ENCODE measurements at places on chromosomes 6 and 20. TPM values are rescaled to one million over a fixed set of nuclear protein-coding genes. Genes with fewer than 3 reads are reported as not detected.

GRCh38 chr20:15336536-15336935, 999.1 kb upstream of the FLRT3 start:
- DNase-seq: no peak

GRCh38 chr6:89412071-89413005, at the start of gene RRAGD:
TSS of gene RRAGD (minus strand) at chr6:89412273. CDS start at chr6:89411993, 280 bp downstream.
- no peak for DNase-seq

DNA sequence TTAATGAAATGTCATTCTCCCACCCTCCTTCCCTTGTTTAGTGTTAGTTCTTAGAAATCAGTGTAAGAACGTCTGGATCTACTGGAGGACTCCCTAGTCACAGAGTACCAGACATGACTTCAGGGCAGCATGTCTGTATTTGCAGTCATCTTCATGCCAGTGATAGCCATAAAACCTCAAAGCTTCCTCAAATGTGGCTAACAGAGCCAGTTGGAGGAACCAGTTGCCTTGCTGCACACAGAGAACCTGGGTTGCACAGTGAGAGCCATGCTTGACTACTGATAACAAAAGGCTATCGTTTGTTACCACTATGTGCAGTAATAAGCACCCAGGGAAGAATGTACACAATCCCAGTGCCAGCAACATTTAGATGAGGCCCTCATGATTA, 20.1 kb downstream of the NT5E start:
- no peak for DNase-seq

DNA sequence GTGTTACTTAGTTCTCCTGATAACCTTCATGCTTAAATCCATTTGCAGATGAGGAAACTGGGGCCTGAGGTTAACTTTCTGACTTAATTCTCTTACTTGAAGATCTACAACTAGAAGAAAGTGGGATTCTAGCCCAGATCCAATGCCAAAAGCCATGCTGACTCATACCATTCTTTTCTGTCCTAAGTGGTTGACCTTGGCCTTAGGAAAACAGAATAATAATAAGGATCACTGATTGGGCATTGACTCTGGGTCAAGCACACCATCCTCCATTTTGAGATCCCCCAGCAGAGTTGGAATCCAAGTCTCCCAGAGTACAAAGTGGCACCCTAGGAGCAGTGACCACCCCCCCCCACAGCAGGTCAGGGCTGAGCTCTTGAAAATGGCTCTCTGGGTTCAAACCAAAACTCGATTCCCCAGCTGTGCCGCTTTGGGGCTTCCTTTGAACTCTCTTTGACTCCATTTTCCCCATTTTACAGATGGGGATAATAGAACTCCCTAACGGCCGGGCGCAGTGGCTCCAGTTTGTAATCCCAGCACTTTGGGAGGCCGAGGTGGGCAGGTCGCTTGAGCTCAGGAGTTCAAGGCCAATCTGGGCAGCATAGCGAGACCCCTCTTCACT, 12.8 kb upstream of the ZNF217 start:
- DNase-seq: no peak

DNA sequence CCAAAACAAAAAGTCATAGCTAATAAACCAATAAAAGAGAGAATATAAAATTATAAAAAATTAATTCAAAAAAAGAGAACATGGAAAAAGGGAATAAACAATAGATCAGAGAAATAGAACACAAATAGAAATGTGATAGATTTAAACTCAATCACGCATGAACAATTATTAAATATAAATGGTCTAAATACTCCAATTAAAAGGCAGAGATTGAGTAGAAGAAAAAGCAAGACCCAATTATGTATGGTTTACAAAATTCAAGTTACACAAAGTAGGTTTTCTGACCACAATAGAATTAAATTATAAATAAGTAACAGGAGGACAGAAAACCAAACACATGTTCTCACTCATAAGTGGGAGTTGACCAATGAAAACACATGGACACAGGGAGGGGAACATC, 36.4 kb upstream of the MAN1A1 start:
- no peak for DNase-seq

DNA sequence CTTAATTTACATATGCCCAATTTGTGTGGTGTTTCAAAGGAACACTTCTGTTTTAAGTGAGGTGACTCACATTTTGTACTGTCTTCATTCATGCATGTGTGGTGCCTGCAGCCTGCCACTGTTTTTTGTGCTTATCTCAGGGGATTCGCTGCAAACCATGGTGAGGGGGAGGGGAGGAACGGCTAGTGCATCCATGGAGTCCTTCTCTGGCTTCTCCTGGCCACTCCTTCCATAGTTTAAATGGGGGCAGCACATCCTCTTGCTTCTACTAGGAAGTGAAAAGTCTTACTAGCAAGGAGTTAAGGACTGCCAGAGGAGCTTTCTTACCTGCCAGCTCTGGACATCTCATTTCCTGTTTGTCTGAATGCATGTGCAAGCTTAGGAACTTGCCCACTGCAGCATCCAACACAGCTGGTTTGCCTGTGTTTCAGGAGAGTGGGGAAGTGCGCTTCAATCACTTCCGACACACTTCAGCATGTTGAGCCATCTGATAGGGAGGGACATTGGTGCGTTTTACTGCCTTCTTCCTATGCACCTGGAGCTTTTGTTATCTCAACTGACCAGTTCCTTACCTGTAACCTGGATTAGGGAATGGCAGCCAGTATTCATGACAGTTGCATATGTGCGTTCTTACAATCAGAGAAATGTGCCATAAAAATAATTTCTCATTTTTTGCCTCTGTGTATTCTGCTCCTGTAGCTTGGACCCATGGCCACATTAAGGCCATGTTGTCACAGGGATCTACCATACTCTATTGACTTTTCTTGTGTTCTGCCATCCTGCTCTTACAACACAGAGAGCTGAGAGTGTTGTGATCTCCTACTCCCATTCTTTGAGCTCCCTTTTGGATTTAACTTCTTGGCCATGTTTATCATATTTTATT, 211.3 kb downstream of the ARID1B start:
- DNase-seq: no peak

- peak; percentile 51 for DNase-seq
Measured at GRCh38 chr20:36153736-36154699, 522 bp upstream of the EPB41L1 start.

GRCh38 chr6:138253731-138254130, 35.4 kb upstream of the PBOV1 start:
- DNase-seq: no peak

GRCh38 chr6:42507901-42508300, 55.9 kb upstream of the UBR2 start:
- no peak for DNase-seq

DNA sequence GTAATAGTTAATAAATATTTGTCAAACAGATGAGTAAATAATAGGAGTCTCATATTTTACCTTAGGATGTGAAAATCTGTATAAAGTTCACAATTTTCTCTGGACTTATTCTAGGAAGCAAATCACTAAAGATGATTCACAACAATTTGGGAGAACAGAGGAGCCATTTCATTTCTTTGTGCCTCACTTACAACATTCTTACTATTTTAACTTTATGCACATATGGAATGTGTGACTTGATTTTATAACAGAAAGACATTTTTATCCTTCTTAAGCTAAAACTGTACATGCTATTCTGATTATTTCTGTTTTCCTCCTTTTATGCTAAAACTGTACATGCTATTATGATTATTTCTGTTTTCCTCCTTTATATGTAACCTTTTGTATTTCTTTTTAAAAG, 83.3 kb downstream of the FUT9 start:
- no peak for DNase-seq

GRCh38 chr20:57660922-57661745, 40.9 kb upstream of the ZBP1 start:
- DNase-seq: no peak

DNA sequence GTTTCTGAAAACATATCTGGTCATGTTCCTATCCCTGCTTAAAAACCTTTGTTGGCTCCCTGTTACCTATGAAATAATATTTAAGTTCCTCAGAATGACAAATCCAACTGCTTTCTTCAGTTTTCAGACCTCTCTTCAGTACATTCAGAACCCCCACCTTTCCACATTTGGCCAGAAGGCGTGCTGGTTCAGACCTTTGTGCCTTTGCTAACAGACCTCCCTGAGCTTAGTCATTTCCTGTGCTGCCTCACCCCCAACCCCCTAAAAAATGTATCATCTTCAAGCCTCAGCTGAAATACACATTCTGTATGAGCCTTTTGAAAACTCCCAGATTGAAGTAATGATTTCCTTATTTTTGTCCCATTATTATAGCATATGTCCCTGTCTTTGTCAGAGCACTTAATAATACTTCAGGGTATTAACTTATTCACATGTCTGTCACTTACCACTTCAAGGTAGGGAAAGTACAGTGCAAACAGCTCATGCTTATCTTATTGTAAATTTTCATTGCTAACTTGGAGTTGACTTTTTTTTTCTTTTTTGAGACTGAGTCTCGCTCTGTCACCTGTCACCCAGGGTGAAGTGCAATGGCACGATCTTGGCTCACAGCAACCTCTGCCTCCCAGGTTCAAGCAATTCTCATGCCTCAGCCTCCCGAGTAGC, 19.7 kb downstream of the FAM217A start:
- no peak for DNase-seq

OR12D3 gene
- not detected for polyA plus RNA-seq

UBD gene
- polyA plus RNA-seq: 2.9 TPM

BTBD3 gene
- 45.7 TPM for polyA plus RNA-seq

MYO6 gene
- 12.4 TPM for polyA plus RNA-seq

RAMACL gene
- 0.37 TPM for polyA plus RNA-seq

CLIC5 gene
- 2.4 TPM for polyA plus RNA-seq

ZSCAN16 gene
- 3.5 TPM for polyA plus RNA-seq

SLC17A3 gene
- polyA plus RNA-seq: not detected

PNPLA1 gene
- 0.13 TPM for polyA plus RNA-seq

EBF4 gene
- 28.9 TPM for polyA plus RNA-seq

Measured in urinary bladder (tissue), 4 donors.